ENCODE measurements at places on chromosomes 11 and 22.

DNA sequence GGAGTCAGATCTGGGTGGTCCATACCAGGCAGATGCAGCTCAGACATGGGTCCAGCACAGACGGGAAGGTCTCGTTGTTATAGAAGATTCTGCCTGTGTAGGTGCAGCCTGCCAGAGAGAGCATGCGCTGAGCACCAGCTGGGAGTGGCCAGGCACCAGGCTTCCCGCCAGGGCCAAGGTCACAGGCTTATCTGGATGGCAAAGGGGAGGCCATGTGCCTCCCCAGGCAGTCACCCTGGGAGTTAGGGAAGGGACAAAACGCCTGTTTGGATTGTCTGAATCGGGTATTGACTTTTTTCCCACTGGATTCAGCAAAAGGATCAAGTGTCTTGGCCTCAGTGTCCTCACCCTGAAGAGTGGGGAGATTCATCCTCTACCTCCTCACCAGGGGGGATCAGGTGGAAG, 26.5 kb downstream of the PGA5 start:
- DNase-seq: no peak

DNA sequence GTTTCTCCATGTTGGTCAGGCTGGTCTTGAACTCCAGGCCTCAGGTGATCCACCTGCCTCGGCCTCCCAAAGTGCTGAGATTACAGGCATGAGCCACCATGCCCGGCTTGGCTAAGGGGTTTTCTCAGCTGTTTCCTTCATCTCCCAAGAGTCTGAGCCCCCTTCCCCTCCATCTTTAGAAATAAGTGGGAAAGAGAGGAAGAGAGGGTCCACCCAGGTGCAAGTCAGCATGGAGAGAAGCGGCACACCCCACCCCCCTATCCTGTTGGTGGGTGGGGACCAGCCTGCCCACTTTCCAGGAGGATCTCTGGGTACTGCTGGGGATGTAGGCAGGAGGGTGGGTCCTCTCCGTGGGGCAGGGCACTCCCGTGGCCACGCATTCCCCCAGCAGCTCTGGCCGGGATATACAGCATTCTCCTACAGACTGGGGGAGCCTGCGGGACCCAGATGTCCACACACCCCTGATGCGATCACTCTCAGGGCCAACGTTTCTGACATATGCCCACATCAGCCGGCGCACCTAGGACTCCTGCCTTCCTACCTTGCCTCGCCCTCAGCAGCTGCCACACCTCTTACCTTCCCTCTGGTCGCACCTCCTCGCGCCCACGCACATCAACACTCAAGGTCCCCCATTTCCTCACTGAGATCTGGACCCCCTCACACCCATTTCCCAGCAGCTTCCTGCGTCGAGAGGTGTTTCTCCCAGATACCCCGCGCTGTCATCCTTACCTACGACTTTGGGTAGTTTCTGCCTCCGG, 8.9 kb downstream of the SCARF2 start:
- DNase-seq: no peak

- DNase-seq: no peak
Observed at GRCh38 chr11:15471895-15472799, 357.4 kb downstream of the INSC start.

- DNase-seq: no peak
Observed at GRCh38 chr11:11383995-11384394, 30.9 kb upstream of the CSNK2A3 start.

- DNase-seq: no peak
Observed at GRCh38 chr11:124657904-124658303, 15.6 kb downstream of the SIAE start.

DNA sequence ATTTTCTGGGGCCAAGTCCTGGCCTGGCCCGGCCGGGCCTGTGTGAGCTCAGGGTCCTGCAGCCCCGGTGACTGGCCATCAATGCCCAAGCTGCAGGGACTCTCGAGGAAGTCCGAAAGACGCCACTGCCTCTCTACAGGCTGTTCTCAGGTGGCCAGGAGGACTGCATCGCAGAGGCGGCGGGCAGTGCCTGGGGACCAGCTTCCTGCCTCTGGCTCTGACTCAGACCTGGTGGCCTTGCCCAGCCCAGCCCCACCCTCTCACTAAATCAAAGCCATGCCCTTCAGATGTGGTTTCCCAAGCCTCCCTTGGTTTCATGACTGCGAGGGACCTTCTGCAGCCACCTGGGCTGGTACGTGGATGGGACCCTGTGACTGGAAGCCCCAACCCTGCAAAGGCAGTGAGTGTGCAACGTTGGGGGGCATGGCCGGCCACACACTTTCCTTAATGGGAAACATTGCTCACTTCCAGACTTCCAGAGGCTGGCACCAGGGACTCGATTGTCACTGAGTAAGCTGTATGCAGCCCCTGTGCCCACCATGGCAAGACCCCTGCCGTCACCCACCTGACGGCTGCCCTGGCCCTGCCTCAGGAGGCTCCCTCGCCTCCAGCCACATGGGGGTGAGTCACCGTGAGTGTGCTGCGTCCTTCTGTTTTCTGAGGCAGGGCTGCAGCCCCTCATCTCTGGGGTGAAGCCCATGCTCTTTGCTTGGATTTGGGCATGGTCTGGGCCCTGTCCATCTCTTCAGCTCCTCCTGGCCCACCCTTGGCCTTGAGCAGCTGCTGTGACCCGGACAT, 6.0 kb upstream of the FGF3 start:
- no peak for DNase-seq

DNA sequence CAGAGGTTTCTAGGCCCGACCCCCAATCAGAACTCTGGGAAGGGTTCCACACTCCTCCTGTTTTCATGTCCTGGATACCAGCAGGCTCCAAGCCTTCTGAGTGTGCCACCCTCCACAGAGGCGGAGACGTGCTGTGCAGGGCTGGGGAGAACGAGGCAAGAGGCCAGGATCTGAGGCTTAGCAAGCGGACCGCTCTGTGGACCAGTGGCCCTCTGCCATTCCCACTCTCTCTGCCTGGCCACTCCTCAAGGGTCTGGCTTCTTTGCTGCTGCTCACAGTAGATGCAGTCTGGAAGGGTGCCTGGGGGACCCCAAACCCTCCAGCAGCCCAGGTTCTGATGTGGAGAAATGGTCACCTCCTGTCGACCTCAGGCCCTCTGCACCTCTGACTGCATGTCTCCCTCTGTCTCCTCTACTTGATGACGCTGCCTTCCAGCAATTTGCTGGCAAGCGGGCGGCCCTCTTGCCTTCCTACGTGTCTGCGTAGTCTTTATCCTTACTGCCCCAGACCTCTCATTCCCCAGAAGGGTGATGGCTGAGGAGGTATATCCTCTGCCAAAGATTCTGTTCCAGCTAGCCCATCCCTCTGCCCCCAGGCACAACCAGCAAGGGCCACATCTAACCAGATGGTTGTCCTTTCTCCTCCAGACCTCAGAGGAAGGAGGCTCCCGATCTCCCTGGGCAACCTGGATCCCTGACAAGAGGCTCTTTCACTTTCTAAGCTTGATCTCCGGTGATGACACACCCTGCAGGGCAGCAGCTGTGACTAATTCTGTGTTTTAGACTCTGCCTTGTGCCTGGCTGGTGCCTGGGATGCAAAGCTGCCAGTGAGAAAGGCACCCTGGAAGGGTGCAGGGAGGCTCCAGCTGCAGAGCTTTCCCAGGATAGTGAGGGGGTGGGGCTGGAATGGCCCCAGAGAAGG, 87.3 kb downstream of the NAT10 start:
- no peak for DNase-seq

- no peak for DNase-seq
Observed at GRCh38 chr22:48936391-48936790, 891.3 kb downstream of the BRD1 start.

- no peak for DNase-seq
Observed at GRCh38 chr11:128860571-128861361, 6.3 kb downstream of the KCNJ1 start.

DNA sequence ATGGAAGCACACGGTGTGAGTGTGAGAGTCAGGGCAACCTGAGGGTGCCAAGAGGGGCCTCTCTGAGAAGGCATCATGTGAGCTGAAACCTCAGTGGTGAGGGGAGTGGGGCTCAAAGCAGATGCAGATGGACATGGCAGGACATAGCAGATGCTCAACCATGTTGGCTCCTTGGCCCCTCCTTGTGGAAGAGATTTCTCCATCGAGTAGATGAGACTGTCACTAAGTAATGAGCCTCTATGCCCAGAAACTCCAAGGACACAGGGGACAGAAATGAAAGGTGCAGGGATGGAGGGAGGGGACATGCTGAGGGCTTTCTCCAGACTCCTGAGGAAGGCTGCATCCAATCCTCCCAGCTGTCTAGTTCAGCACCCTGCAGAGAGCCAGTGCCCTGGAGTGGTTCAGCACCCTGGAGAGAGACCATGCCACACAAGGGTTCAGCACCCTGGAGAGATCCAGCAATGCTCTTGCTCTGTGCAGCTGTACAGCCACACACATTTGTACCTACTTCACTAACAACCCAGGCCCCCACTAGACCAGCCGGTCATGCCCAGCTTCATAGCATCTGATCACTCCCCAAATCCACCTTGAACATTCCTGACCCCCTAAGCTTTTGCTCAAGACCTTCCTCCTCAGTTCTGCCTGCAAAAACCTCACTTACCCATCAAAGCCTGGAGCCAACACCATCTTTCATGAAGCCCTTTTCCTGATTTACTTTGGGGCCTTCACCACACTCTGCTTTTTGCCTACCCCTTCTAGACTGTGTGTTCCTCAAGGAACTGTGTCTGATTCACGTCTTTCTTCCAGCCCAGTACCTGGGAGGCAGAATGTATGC, 252.0 kb downstream of the CTTN start:
- DNase-seq: peak; percentile 17

GRCh38 chr11:41775296-41775695, 315.8 kb upstream of the LRRC4C start:
- no peak for DNase-seq

- no peak for DNase-seq
Observed at GRCh38 chr11:86595451-86595850, 77.0 kb downstream of the ME3 start.

- no peak for DNase-seq
Observed at GRCh38 chr22:20128902-20129746, 2.5 kb upstream of the ZDHHC8 start.

Data from stimulated activated CD4-positive, alpha-beta T cell treated with anti-CD3 and anti-CD28 coated beads, Interleukin-15, amount 100 ng/mL, for 48 hours (primary cell).